Heart left ventricle (tissue), 16 donors: ENCODE measurements at places on chromosomes 7 and 10.

GRCh38 chr10:121536310-121536913, 61.8 kb downstream of the FGFR2 start:
- no peak for DNase-seq

GRCh38 chr10:44898665-44899064, 12.5 kb upstream of the TMEM72 start:
- DNase-seq: no peak

DNA sequence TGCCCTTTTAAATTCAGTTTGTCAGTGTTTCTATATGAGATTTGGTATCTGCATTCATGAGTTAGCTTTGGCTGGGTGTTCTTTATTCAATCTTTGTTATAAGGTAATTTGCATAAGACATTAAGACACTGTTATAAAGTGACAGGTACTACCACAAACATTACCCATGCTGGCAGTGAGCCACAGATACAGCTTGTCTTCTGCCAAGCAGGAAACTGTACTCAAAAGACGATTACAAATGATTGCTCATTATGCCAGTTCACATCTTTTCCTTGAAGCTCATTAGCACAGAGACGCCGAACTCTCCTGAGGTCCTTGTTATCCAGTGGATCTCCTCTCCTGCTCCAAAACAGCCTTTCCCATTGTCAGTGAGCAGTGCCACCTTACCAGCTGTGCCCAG, 30.4 kb downstream of the AMPH start:
- no peak for DNase-seq

GRCh38 chr7:77202481-77202976, 2.9 kb upstream of the FGL2 start:
- no peak for DNase-seq

DNA sequence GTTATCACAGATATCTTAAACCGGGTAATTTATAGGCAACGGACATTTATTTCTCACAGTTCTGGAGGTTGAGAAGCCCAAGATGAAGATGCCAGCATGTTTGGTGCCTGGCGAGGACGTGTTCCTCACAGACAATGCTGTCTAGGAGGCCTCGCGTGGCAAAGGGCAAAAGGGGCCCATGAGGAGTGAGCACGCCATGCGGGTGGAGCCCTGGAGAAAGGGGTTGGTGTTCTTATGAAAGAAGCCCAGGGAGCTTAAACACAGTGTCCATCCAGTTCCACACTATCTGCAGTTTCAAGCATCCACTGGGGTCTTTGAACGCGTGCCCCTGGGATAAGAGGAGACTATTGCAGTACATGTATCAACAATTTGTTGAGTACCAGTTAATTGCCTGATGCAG, 51.4 kb downstream of the CXCL12 start:
- DNase-seq: no peak
